ENCODE measurements at places on chromosomes 6 and 20.

DNA sequence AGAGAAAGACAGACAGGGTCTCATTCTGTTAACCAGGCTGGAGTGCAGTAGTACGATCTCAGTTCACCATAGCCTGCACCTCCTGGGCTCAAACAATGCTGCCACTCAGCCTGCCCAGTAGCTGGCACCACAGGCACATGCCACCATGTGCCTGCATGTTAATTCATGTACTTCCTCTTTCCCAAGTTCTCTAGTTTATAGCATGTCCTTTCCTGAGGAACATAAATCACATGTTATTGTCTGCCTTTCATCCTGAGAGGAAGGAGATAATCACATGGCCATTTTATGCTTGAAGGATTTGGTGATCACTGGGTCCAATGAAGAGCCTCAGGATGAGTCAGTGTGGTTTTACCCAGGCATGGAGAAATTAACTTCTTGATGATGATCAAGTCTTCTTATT is 47.9 kb downstream of the COL11A2 start:
- no peak for DNase-seq

DNA sequence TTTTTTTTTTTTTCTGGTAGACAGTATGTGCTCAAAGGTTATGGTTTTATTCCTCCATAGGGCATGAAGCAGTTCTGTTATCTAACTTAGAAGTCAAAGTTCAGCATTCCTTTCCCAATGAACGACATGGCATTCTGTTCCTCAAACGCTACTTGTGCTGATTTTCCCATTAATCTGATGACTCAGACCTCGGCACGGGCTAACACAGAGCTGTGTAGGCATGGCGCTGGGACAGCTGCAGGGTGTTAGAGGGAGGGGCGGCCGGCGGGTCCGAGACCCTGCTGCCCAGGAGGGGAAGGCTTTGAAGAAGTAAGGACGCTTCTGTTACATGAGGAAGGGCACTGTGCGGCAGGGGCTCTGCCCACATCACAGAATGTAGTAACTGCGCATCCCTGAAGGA is 93.6 kb upstream of the AGPAT4 start:
- DNase-seq, result no peak

DNA sequence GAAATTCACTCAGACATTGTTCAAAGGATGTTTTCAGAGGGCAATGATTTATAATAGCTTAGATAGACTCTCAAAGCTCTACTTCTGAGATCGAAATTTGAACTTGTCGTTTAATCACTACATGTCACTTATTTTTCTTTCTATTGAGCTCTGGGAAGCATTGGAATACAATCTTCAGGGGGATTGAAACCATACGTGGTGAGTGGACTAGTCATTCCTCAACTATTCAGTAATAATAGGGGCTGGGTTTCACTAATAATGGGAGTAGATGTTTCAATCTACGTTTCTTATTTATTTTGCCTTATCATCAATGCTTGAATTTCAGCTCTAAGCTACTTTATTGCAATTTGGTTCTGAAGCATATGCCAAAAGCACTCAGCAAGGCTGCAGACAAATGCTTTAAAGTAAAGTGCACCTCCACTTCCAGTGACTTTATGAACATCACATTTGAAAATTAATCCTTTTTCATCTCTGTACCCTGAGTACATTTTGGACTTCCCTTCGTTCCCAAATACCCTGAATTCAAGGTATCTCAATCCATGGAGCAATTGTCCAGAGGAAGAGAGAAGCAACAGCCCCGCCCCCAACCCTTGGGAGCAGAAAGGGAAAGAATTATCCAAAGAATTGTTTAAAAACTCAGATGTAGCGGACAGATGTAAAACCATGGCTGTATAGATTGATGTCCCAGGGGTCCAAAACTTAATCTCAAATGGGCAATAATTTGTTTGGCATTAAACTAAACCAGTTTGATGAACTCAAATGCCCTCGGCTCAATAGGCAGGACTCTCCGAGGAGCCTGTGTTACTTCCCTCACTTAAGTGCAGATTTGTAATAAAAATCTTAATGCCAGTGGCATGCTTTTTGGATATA is 68.1 kb downstream of the HFE start:
- DNase-seq, result no peak

- peak; percentile 34 for DNase-seq
Measured at GRCh38 chr20:1171461-1172093, 13.2 kb downstream of the TMEM74B start.

DNA sequence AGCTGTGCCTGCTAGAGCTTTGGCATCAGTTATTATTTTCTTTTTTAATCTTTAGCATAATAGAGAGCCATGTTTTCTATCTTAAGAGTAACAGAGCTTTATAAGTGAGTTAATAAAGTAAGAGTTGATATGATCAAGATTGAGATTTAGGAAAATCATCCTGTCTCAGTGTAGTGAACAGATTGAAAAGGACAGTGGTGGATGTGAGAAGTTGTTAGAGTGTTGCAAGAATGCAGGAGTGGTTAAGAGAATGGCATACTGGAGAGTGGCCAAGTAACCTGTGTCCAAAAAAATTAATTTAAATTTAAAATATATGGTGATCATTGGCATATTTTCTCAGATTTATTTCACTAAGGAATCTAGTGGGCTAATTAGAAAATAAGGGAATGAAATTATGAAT is 629.3 kb downstream of the GRIK2 start:
- DNase-seq, result no peak

DNA sequence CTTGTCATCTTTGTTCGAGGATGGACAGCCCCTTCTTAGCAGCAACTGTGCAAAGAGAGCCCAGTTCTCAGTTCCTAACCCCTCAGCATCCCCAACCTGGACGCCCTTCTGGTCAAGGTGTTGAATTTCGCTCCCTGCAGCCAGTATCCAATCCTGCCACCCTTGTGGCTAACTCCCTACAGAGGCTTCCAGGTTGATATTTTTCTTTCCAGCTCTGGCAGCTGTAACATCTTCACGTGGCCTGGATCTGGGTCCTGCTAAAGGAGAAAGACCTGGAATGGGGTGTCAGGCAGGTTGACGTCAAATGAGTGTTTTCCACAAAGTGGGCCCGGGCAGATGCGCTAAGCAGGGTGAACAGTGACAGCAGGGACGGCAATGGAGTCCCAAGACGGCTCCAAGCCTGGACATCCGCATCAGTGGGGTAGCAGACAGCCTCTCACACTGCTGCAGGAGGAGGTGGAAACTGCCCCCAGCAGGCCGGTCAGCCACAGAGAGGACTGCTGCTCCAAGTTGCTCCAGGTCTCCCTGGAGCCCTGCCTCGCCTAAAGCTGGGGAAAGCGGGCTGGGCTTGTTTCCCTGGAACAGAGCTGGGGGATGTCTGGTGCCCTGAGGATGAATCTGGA is 1.0 kb upstream of the YTHDF1 start:
- DNase-seq, result peak; percentile 50

DNA sequence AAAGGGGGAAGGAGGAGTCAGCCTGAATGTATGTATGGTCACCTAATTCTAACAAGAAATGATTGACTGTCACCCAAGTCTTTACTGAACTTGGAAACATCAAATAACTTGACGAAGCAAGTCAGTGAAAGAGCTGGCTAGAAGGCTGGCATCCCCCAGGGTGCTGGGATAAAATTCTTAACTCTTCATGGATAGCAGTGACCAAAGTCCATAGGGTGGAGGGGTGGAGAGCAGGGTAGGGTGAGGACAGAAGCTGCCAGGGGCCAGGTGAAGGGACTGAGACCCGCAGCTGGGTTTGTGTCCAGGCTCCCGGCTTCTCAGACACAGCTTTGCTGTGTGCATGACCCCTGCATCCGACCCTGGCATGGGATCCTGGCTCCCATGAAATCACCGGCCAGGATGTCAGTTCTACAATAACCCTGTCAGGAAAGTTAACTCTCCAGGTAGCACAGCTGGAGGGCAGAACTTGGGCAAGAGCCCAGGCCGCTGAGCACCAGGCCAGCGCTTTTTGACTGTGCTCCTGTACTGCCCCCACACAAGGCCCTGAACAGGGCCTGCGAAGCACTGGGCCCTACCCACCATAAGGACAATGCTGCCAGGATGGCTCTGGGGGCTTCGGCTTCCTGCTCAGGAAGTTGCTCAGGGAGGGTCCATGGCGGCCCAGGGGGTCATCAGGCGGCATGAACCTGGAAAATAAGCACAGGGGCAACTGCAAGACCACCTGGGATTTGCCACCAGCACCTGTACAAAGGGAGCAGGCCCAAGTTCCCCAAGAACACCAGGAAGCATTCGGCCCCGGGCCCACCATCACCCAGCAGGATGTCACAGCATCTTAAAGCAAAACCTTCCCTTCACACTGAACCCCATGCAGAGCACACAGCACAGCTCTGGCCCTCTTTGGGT is 32.5 kb downstream of the ZC3H12D start:
- peak; percentile 43 for DNase-seq

DNA sequence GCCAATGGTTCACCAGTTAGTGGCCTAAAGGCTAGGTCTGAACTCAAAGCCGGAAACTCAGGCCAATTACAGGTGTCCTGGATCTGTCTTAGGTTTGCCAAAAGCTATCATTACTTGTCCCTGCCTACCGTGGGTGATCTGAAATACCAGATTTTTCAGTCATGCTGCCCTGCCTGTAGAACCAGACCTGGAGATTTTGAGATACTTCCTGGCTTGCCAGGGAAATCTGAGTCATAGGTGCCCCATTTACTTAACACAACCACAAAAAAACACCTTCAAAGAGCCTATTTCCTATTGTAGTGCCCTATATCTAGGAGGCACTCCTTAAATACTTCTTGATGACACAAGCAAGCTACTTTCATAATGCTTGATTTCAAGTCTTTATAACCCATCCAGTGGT is 13.9 kb upstream of the RANBP9 start:
- DNase-seq, result no peak

GRCh38 chr6:8392569-8392968 is 42.8 kb downstream of the SLC35B3 start:
- no peak for DNase-seq

- DNase-seq, result no peak
Measured at GRCh38 chr6:104170401-104170800, 689.3 kb downstream of the HACE1 start.

GRCh38 chr20:5913166-5913565 is 37.2 kb downstream of the TRMT6 start:
- no peak for DNase-seq

DNA sequence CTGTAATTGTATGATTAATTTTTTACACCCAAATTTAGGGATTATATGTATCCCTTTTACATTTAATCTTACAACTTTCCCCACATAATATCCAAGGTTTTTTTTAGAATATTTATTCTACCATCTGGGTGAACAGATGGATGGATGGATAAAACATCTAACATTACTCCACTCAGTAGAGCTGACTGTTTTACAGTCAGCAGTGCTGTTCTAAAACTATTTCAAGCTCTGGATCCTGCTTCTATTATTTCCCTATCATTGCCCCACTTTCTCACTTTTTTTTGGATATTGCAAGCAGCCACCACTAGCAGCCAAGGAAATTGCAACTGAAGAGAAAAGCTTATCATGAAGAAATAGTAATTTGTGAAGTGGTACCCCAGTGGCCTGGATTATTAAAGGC is 173.7 kb downstream of the ARHGAP18 start:
- no peak for DNase-seq

DNA sequence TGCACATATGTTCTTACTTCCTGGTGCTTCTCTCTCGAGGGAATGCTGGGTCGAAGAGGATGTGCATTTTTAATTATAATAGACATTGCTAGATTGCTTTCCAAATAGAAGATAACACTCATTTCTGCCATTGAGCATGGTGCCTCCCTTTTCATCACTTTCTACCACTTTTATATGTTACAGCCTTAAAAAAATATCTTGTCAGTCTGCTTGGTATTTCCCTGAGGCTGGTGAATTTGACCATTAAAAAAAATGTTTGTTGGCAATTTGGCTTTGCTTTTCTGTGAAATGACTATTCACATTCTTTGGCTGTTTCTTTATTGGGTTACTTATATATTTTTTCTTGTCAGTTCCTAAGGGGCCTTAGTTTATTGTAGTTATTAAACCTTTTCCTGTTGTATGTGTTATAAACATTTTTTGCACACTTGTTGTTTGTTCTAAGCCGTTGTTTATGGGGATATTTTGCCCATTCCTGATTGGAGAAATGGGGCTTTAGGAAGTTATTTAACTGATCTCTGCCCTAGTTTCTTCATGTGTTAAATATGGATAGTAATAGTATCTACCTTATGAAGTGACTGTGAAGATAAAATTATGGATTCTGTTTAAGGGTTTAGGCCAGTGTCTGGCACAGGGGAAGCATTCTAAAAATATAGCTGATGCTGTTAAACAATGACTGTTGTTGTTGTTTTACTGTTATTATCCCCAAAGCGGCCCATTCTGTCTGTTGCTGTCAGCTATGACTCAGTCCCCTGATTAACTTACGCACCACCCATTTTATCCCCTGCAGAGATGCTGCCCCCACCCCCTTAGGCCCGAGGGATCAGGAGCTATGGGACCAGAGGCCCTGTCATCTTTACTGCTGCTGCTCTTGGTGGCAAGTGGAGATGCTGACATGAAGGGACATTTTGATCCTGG is 3.8 kb downstream of the DDR1 start:
- DNase-seq, result no peak

- no peak for DNase-seq
Measured at GRCh38 chr6:4928426-4928825, 75.4 kb downstream of the RPP40 start.

DNA sequence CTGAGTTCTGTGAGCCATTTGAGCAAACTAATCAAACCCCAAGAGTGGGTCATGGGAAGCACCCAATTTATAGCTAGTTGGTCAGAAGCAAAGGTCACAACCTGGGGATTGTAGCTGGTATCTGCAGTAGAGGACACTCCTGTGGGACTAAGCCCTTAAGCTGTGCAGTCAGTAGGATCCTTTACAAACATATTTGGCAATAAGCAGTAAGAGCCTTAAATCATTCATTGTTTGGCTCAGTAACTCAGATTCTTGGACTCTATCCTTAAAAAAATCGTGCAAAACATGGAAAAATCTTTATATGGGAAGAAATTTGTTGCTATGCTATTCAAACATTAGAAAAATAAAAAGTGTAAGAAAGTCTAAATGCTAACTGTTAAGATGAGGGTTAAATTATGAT is 29.9 kb downstream of the FRK start:
- no peak for DNase-seq

DNA sequence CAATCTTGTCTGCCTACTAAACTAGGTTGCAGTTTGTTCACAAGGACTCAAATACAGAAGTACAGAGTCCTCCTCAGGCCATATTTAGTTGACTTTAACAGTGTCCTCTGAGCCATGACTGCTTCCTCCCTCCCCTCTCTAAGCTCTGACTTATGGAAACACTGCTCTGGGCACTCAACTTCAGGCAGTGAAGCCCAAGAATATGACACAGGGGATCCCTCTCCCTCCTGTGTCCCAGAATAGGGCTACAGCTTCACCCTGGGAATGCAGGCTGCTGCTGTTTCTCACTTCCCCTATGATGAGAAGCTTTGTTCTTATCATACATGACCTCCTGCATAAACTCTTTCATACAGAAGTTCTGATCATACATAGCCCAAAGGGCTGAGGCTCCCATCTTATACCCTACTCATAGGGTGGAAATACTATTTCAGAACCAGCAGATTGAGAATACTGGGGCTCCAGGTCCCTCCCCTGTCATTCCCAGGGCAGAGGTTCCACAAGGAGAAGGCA is 97.3 kb upstream of the UST start:
- no peak for DNase-seq

DNA sequence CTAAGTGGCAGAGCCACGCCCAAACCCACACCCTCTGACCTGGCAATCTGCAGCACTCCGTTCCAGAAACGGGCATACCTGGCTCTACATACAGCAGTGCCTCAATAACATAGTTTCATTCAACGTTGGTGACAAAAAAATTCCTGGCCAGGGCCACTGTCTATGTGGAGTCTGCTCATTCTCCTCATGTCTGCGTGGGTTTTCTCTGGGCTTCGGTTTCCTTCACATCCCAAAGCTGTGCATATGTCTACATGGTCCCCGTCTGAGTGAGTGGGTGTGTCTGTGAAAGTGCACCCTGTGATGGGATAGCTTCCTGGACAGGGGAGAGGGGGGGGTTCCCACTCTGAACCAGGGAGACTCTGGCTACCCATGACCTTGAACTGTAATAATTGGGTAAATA is 2.1 kb downstream of the KIAA0319 start:
- no peak for DNase-seq

All from HuH-7.5 (cell line).